Stimulated activated CD4-positive, alpha-beta T cell treated with anti-CD3 and anti-CD28 coated beads, Interleukin-1b, Interleukin-23, amount 100 ng/mL, for 1 hour (primary cell): ENCODE measurements at places on chromosomes 3 and 15.

DNA sequence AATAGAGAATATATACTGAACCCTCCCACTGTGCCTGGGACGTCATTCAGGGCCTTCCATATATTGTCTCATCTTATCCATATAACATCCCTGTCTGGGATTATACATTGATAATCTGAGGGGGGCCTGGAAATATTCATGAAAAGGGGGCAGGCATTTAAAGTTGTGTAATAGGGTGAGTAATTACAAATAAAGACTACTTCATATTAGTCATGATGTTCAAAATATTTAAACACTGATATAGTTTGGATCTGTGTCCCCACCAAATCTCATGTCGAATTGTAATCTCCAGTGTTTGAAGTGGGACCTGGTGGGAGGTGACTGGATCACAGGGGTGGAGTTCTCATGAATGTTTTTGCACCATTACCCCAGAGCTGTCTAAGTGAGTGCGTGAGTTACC lies 97.8 kb downstream of the AQP9 start:
- DNase-seq: no peak

- no peak for DNase-seq
Measured at GRCh38 chr3:47799733-47800132, 3.2 kb upstream of the DHX30 start.

DNA sequence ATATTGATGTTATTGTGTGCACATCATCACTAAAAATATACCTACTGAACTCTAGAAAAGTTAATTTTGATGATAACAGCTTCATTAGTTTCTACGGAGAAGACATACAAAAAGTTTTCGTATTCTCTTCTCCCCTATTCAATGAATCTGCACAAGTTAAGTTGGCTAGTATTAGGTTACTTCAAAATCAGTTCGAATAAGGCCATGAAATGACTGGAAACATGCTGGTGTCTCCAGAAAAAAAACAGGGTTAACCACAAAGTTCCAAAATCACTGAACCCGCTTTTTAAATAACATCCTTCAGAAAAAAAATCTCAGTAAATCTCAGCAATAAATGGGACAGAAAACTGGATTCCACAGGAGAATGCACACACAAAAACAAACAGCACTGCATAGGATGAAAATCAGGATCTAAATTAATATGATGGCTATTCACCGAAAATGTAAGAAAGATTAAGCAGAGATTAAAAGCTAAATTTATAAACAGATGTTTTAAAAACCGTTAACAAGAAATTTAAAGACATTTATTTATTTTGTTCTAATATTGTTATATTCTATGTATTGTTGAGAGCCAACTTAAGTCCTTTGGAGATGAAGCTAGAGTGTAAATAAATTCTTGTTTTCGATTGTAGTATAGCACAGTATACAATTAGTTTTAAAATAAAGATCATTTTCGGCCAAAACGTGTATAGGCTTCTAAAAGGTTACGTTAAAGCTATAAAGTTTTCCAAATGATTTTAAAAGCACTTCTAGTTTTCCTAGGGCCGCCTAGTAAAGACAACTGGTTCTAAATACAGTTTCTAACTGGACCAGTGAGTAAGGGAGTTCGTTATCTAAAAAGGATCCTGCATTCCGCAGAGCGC lies 1.0 kb downstream of the IGSF11 start:
- DNase-seq: no peak

GRCh38 chr15:91426412-91426811 lies 326.4 kb downstream of the SV2B start:
- no peak for DNase-seq
